ENCODE measurements at places on chromosomes 12 and 14. TPM values are rescaled to one million over a fixed set of nuclear protein-coding genes. Genes with fewer than 3 reads are reported as not detected.

OTUB2 gene
- 0.56 TPM for total RNA-seq

FOXA1 gene
- not detected for total RNA-seq

ZNF219 gene
- total RNA-seq = 44.4 TPM

GNB3 gene
- 2.3 TPM for total RNA-seq

RNASE11 gene
- total RNA-seq = not detected

ACVRL1 gene
- 65.2 TPM for total RNA-seq

ENDOU gene
- total RNA-seq = 0.62 TPM

SLC6A13 gene
- total RNA-seq = 2.0 TPM

KLRK1 gene
- 0.65 TPM for total RNA-seq

ARHGEF25 gene
- total RNA-seq = 13.7 TPM

SUSD6 gene
- total RNA-seq = 21.8 TPM

BEGAIN gene
- total RNA-seq = 2.1 TPM

RPL41 gene
- 2,337 TPM for total RNA-seq

DNA sequence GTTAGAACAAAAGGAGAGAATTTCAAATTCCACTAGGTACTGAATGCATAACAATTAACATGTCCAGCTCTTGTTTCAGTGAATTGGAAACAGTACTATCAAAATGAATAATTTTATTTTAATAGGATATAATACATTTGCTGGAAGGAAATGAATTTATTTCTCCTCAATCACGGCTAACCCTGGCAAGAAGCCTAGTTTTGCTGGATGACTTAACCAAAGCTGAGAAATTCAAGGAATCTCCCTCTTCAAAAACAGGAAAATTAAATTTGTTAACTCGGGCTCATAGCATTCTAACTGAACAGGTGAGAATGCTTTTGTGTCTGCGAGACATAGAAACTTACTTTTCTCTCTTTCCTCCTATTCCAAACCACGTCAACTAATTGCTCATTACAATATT is 163.5 kb upstream of the NEDD1 start:
- no peak for DNase-seq

DNA sequence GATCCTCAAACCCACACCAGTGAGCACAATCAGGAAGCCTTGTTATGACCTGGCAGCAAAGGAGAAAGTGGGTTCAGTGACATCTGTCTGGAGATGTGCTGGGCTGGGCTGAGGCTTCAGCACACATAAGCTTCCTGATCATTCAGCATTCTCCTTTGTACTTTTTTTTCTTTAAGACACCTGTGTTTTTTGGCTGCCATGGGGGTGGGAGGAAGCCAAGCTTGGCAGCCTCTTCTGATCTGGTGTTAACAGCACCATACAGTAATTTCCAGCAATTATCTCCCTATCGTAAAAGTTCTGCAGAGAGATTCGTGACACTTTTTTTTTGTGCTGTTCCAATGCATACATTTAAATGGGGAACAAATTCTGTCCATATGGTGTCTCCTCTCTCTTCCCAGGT is 38.9 kb upstream of the RASSF3 start:
- no peak for DNase-seq

GRCh38 chr14:60865378-60866127 is 115.3 kb downstream of the TRMT5 start:
- no peak for DNase-seq

- DNase-seq = no peak
Measured at GRCh38 chr12:39966721-39967120, 139.2 kb downstream of the SLC2A13 start.

GRCh38 chr12:118166946-118167345 is 31.0 kb downstream of the PEBP1 start:
- DNase-seq = no peak

DNA sequence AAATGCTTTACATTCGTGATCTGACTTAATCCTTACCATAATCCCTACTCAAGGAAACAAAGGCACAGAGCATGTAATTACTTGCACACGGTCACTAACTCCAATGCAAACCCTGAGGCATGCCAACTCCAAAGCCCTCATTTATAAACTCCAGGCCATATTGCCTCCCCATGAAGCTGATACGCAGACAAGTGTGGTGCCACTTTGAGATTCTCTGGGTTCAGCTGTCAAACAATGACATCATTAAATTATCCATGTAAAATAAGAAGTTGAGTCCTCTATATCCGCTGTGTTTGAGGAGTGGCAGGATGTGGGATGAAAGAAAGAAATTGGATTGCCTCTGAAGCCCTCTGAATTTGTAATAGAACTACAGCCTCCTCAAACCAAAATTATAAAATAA is 62.8 kb downstream of the ANO4 start:
- DNase-seq = no peak

DNA sequence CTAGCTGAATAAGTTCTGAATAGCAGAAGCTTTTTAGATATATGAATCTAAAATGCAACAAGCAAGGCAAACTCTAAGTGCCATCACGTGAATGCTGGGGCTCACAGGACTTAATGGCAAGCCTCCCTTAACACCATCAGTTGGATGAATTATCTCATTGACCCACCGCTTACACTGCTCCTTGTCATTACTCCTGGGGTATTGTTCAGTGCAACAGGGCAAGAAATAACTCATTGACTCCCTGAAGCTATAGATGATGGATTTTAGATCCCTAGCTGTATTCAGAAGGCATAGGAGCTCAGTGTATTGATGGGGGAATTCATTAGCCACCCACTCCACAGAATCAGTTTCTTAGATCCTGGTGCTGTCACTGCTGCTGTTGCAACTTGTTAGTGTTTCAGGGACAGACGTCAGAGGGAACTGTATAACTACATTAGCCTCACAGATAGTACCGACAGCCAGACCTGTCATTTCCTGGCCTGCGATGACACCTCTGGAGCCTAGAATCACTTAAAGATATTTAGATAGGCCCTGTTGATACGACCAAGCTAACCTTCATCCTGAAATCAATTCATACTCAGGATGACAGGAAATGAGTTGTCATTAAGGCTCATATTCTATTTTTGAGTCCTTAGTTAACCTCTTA is 735.3 kb downstream of the DIO2 start:
- no peak for DNase-seq

DNA sequence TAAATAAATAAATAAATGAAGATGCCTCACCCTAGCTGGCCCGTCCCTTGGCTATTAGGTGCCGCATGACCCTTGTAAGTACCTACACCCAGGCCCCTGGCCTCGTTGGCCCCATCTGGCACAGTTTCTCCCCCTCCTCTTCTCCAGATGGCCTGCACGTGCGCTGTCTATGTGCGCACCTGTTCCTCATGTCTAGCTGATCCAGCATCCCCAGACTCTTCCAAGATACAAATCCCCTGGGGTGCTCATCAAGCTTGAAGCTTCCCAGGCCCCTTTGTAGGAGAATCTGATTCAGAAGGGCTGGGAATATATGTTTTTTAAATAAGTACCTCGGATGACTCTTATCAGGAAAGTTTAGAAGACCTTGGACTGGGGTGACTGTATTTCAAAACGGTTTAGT is 133.3 kb downstream of the CHST11 start:
- DNase-seq = no peak

DNA sequence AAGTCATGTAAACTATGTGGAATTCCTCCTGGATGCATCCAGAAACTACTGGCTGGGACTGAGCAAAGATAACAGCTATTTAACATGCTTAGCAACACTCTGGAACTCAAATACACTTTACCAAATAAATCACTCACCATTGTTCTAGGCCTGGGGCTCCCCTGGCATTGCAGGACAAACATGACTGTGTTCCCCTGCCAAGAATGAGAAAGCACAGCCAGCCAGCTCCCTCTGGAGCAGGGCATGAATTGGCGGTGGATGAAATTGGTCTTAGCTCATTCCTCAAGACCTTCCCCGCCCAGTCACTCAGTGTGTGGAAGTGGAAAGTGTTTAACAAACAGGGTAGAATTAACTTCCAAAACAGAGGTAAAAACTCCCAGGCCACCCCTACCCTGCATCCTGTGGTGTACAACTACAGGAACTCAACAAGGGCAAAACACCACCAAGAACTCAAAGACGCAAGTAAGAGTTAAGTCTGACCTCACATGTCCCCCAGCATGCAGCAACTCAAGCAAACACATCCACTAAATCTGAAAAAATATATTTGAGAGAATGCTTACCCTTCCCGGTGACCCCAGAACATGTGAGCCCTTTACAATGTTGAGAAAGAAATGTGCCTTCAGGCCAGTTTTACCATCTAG is 58.4 kb upstream of the BDKRB2 start:
- DNase-seq = no peak

DNA sequence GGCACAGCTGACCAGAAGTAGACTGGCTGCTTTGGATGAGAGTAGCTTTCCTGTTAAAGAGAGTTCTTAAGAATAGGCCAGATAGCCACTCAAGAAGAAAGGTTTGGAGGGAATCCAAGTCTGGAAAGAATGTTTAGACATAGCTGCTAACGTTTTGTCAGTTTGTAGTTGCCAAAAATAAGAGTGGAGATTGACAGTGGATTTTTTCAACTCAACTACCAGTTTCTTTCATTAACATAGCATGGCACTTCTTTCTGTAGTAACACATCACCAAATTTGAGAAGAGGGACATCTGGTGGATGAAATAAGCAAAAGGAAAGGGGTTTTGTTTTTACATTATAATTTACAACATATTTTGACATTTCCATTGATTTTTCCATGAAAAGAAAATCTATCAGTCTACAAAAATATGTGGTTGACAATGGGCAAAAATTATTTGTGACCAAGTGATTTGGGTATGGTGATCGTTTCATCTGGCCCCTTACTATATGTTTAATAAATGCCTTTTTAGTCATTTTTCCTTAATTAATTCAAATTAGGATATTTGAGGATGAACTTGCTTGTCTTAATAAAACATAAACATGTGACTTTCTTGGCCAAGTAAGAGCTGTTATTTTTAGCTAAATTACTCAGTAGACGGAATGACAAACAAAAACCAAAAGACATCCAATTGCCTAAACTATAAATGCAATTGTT is 71.1 kb downstream of the PTPRR start:
- DNase-seq = no peak

DNA sequence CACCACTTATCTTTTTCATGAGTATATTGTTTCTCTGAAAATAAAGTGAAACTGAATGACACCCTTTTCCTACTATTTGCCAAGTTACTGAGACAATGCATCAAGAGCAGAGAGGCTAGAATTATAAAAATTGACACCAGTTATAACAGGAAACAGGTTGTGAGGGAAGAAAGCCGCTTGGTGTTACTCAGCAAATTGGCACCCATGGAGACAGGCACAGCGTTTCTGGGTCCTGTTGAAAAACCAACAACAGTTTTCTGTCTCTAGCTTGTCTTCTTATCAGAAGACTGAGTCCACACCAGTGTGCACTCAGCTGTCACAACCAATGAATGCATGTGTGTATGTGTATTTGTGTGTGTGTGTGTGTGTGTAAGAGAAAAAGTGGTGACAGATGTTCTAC is 267.7 kb downstream of the KCNH5 start:
- DNase-seq = no peak

GRCh38 chr12:7612851-7613250 is 52.9 kb downstream of the APOBEC1 start:
- no peak for DNase-seq

DNA sequence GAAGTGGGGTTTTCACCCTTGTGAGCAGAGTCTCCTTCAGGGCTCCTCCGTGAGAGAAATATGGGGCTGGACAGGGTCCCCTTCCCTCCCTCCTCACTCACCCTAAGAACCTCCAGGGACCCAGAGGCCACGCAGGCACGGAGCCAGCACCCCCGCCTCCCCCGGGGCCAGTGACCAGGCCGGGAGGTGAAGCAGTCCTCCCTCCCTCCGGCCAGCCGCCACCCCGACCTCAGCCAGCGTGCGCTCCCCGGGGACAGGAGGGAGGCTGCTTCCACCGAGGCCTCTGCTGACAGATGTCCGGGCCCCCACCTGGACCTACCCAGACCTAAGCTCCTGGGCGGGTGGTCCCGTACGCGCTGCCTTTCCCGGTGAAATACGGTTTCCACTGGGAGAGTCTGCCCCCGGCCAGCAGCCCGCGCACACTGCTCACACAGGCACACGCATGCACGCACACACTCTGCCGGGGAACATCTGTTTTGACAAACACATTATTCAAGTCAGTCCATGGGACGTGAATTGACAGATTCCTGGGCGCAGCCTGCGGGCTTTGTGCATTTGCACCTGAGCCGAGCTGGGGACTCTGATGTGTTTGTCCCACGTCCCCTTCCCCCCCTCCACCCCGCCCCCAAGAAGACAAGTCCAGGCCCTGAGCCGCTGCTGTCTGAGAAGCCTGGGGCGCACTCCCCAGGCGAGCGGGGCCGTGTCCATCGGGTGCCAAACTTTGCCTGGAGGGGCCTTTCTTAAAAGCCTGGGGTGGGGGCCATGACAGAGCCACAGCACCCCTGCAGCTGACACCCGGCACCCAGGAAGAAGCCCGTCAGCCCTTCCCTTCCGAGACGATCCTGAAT is 725 bp downstream of the RIMBP2 start:
- no peak for DNase-seq

GRCh38 chr14:34548472-34548981 is 9.0 kb upstream of the EAPP start:
- no peak for DNase-seq

DNA sequence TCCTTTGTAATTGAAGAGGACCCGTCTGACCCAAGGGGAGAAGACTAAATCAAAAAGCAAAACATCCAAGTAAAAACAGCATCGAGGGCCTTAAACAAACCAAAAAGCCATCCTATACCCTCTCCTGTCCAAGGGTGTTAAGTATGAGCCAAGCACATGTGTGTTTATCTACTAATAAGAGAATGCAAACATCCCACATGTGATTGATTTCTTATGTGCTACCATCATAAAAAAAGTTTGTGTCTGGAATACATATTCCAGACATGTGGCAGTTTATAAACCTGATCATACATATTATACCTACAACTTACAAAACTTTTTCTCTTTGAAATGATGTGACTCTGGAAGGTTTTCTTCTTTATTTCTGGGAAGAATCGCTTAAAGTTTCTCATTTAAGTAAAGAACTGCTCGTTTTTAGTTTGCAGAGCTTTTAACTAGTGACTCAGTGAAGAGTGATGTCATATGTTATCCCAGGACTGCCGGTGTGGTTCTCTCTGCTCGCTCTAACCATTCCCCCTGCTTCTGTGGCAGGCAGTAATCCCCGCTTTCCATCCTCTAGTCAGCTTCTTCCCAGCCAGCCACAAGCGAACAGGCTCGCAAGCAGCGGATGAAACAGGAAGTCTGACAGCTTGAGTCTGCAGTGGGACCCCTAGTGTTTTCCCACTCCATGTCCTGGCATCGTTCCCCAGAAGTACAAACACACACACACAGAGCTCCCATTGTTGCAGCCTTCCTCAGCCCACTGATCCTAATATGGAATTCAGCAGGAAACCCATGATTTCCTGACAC is 431 bp upstream of the RHOJ start:
- peak; percentile 90 for DNase-seq

DNA sequence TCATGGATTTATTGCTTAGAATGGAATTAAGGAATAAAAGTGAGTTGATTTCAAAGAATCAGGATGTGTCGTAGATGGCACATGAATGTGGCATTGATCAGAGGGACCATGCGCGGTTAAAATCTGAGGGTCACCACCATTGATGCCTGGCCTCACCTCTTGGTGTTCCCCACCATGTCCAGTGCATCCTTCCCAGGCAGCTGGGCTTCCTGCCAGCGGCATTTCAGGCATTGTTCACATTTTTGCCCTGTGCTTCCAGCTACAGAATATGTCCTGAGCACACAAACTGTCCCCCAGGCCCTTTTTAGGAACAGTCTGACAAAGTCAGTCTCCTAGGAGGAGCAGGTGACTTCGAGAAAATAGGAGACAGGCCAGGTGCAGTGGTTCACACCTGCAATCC is 42.0 kb upstream of the TSPAN9 start:
- DNase-seq = no peak

- DNase-seq = no peak
Measured at GRCh38 chr14:53062856-53063255, 90.3 kb downstream of the DDHD1 start.

Data from left cardiac atrium (tissue), 4 donors.